ENCODE measurements at places on chromosomes 13 and 19.
A peak's percentile ranks its signal among the peaks of the same experiment; 100 is the strongest.

DNA sequence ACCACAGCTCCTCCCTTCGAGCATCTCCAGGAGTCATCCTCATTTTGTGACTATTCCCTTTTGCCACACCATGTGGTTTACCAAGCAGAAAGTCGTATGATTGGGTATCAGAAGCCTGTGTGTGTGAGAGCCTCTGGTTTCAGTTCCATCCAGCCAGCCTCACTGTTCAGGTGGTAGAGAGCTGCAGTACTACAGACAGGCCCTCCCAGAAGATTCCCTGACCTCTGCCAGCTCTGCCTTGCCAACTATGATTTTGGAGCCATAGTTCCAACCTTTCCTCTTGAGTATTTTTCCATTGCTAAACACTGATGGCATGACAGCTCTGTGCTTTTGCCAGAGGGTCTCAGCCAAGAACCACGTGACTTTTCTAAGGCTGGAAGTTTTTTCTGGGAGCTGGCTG lies 82.5 kb downstream of the DHRS12 start:
- no peak for DNase-seq

GRCh38 chr13:110832531-110832930 lies 82.3 kb downstream of the ANKRD10 start:
- no peak for DNase-seq

GRCh38 chr19:12783291-12783848 lies 7.9 kb upstream of the JUNB start:
- DNase-seq = peak; percentile 55

DNA sequence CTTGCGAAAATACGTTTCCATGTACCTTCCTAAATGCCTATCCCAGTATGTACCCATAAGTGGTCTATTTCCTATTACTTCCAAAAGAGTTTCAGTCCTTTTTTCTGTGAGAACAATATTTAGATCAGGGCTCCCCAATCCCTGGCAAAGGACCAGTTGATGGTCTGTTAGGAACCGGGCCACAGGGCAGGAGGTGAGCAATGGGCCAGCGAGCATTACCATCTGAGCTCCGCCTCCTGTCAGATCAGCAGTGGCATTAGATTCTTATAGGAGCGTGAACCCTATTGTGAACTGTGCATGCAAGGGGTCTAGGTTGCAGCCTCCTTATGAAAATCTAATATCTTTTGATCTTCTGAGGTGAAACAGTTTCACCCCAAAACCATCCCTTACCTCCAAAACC lies 859.1 kb downstream of the SLITRK6 start:
- DNase-seq = no peak

GRCh38 chr13:27483421-27483820 lies 33.1 kb upstream of the MTIF3 start:
- no peak for DNase-seq

DNA sequence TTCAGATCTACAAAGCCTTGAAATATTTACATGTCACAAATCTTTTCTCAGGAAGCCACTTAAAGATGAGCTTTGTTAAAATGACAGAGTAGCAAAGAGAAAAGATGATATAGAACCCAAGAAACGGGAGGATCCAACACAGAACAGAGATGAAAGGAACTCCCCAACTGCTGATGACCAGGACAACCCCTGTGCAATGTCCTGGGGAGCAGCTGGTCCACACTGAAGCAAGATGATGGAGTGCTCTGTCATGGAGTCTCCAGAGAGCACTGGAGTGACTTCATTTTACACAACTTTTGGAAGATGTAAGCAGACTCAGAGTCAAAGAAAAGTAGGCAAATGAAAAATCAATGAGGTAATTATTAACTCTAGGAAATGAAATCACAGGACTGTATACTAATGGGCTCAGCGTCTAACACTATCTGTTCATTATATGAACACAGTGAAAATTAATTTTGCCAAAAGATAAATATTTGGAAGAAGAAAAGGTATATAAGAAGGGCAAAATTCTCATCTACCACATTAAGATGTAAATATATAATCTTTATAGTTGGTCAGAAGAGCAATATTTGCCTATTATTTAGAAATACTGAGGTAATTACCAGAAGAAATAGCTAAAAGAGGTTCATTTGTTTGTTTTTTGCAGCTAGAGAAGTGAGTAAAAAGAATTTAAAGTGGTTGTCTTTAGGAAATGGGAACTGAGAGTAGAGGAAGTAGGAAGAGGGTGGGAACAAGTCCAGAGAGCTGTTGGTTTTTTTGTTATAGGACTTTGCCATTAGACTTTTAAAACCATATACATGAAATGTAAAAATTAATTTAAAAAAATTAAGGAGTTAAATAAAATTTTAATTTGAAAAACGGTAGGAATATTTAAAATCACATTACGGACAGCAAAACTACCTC lies 30.5 kb downstream of the MTRF1 start:
- no peak for DNase-seq

DNA sequence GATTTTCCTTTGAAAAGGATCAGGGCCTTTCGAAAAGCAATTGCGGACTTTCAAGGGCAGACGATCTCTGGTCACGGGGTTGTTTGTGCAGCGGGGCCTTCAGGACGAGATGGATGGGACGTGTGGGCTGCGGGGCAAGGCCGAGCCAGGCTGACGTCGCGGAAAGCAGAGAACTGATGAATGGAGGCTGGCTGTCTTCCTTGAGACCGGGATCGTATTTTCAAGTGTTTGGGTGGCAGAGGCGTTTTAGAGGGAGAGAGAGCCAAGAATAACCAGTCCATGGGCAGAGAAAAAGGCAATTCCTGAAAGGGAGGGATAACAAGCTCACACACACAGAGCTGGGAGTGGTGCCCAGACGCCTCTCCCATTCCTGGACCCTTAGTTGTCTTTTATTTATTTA lies 138.9 kb upstream of the USP29 start:
- DNase-seq = no peak

GRCh38 chr13:95955255-95955654 lies 97.9 kb downstream of the UGGT2 start:
- DNase-seq = no peak

- DNase-seq = no peak
These were observed 104.8 kb downstream of the WDFY2 start for GRCh38 chr13:51688937-51689662.

GRCh38 chr13:73142071-73142470 lies 83.3 kb downstream of the KLF5 start:
- no peak for DNase-seq

DNA sequence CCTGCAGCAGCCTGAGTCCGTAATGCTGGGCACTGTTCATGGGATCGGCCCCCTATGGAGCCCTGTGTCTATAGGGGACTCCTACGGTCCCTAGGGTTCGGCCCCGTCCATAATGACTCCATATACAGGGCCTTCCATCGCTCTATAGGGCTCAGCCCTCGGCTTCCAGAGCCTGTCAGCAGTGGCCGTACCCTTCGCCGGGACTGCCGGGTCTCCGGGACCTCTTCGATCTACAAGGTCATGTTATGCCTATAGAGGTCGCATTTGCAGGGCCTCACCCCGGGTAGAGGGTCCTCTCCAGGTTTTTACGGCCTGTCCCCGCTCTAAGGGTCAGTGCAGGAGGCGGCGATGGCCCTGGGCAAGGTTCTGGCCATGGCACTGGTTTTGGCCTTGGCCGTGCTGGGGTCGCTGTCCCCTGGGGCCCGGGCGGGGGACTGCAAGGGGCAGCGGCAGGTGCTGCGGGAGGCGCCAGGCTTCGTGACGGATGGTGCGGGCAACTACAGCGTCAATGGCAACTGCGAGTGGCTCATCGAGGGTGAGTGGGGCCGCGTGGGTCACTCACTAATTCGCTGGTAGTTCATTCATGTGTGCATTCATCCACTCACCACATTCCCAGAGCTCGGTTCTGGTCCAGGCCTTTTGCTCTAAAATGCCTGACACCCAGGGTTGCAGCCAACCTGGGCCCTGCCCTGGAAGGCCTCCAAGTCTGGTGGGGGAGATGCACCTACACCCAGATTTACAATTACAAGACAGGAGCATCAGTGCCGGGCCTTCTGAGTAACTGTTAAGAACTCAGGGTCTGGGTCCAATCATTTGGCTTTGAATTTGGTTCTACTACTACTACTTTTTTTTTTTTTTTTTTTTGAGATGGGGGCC lies 699 bp downstream of the MEGF8 start:
- DNase-seq = no peak

GRCh38 chr13:64397701-64398100 lies 2832.4 kb downstream of the PCDH9 start:
- DNase-seq = no peak

GRCh38 chr13:54210397-54211049 lies 1181.9 kb downstream of the OLFM4 start:
- no peak for DNase-seq

GRCh38 chr19:34853369-34853768 lies 73.3 kb upstream of the ZNF30 start:
- DNase-seq = no peak

DNA sequence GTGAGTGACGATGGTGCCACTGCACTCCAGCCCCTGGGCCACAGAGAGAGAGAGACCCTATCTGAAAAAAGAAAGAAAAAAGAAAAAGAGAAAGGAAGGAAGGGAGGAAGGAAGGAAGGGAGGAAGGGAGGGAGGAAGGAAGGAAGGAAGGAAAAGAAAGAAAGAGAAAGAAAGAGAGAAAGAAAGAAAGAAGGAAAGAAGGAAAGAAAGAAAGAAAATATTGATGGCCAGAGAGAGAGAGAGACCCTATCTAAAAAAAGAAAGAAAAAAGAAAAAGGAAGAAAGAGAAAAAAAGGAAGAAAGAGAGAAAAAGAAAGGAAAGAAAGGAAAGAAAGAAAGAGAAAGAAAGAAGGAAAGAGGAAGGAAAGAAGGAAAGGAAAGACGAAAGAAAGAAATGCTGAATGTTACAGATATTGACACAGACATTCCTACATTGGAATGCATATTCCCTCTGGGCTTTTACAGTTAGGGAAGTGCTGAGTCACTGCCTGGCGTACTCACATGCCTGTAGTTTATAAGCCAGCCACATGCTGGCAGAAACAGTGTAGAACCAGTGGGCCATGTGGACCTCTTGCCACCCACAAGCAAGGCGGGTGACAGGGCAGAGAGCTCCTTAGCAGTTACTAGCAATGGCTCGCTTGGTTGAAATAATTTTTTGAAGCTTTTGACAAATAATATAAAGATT lies 34.6 kb upstream of the SLC46A3 start:
- no peak for DNase-seq

DNA sequence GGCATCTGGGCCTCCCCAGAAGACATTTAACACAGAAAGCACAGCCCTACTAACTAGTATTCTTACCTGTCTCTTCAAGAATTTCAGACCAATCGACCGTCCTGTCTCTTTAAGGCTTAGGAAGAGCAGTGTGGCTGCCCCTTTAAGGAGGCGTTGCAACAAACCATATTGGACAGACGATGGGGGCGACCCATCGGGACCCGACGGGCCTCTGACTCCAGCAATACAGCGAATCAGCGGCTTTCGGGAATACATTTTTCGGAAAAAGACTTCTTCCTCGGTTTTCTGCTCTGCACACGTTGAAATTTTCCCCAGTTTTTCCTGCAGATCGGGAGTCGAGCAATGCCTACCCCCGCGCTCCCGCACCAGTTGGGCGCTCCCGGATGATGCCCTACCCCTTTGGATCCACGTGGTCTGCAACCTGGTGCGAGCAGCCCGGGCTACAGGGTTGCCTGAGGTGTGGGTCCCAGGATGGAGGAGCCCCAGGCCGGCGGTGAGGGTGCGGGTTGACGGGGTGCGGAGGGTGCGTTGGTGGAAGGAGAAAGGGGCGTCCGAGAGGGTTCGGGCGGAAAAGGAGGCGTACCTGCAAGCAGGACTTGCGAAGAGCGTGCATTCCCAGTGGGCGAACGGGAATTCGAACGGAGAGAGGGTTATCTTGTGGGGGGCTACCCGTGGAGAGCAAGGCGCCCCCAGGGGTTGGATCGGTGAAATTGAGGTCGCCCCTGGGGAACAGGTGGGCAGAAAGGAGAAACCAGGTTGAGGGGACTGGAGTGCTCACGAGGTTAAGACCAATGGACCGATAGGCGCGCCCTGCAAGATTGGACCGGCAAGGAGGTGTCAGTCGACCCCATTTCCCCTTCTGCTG lies at the start of gene POLR1G:
TSS of gene POLR1G (plus strand) at position 419 of the 865 bp plus-strand sequence. CDS start at position 472, 53 bp downstream.
- DNase-seq = peak; percentile 73

DNA sequence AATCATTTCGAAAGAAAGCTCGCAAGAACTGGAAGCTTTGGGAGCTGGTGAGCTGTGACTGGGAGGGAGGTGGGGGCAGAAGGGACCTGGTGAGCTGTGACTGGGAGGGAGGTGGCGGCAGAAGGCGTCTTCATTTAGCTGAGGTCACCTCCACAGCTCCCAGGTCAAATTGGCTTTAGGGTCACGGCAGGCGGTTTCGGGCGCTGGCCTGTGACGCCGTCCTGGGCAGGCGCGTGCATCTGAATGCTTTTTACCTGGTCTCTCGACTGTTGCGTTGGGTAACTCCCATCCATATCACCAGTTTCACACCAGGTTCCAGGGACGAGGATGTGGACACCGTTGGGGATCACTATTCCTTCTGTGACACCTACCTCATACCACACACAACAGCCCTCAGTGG lies 29.2 kb downstream of the C2CD4C start:
- no peak for DNase-seq

DNA sequence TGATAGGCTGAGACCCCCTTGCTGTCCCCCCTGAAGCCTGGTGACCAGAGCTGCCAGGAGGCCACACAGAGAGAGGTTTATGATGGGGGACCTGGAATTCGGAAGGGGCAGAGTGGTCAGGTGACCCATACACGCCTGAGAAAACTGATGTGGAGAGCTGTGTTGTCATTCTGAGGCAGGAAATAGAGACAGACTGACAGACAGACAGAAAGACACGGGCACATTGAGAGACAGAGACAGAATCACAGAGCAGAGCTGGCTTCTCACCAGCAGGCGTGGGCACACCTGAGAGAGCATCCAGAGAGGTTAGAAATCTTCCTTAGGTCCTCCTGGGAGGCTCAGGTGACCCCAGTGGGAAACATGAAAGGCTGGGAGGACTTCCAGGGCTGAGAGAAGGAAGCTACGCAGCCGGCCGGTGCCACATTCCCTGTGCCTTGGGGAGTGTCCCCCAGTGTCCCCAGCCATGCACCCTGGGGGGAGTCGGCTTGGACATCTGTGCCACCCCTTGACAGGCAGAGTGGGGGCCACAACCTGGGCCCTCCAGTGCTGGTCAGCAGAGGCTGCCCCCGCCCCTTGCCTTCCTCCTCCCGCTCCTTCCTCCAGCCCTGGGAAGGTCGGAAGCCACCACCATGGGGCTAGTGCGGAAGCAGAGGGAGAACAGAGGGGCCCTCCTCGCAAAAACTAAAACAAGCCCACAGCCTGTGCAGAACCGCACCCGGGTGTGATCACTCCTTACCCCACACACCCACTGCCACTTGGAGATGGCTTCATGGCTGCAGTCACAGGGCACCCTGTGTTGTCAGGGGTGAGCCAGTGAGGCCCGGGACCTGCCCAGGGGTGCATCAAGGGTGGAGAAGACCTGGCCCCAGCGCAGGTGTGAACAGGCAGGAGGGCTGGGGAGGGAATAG lies 2.2 kb downstream of the FFAR1 start:
- no peak for DNase-seq
